ENCODE measurements at places on chromosomes 11 and 22. TPM values are rescaled to one million over a fixed set of nuclear protein-coding genes. Genes with fewer than 3 reads are reported as not detected.

APOA5 gene
- total RNA-seq = not detected

OR6A2 gene
- total RNA-seq = not detected

MS4A7 gene
- not detected for total RNA-seq

CECR2 gene
- 0.91 TPM for total RNA-seq

MMP13 gene
- total RNA-seq = 0.13 TPM

SLC29A2 gene
- 1.5 TPM for total RNA-seq

RASSF10 gene
- total RNA-seq = 0.26 TPM

CDC42EP2 gene
- total RNA-seq = 29.7 TPM

TMX2 gene
- 63.4 TPM for total RNA-seq

OR10D3 gene
- total RNA-seq = not detected

OR10V1 gene
- not detected for total RNA-seq

FJX1 gene
- 16.7 TPM for total RNA-seq

BRSK2 gene
- 3.0 TPM for total RNA-seq

CTSW gene
- not detected for total RNA-seq

TNNT3 gene
- 12.1 TPM for total RNA-seq

ADSL gene
- 138 TPM for total RNA-seq

OR51B2 gene
- not detected for total RNA-seq

SLC22A12 gene
- total RNA-seq = not detected

ELFN2 gene
- 4.0 TPM for total RNA-seq

PKNOX2 gene
- total RNA-seq = 2.6 TPM

SPINDOC gene
- total RNA-seq = 24.4 TPM

C11orf87 gene
- total RNA-seq = not detected

GRK3 gene
- 1.2 TPM for total RNA-seq

MACROD1 gene
- 41.7 TPM for total RNA-seq

TMPRSS4 gene
- total RNA-seq = not detected

CARD18 gene
- total RNA-seq = not detected

MMP12 gene
- not detected for total RNA-seq

MMP11 gene
- total RNA-seq = 10.9 TPM

CHADL gene
- 0.26 TPM for total RNA-seq

KCNK7 gene
- 0.16 TPM for total RNA-seq

B4GALNT4 gene
- 50.0 TPM for total RNA-seq

IFITM1 gene
- total RNA-seq = 545 TPM

IGHMBP2 gene
- 7.6 TPM for total RNA-seq

SYT7 gene
- total RNA-seq = 1.5 TPM

APOL4 gene
- total RNA-seq = 0.24 TPM

GRM5 gene
- total RNA-seq = 0.08 TPM

SAA4 gene
- total RNA-seq = not detected

INPP5J gene
- 0.52 TPM for total RNA-seq

ARHGAP32 gene
- total RNA-seq = 15.3 TPM

CALCA gene
- total RNA-seq = not detected

BARX2 gene
- total RNA-seq = not detected

RAPSN gene
- 3.6 TPM for total RNA-seq

NXPE4 gene
- not detected for total RNA-seq

P2RY6 gene
- not detected for total RNA-seq

CHID1 gene
- total RNA-seq = 131 TPM

SMIM35 gene
- not detected for total RNA-seq

CSNK2A3 gene
- 1.4 TPM for total RNA-seq

CCDC81 gene
- total RNA-seq = 0.08 TPM

GLB1L2 gene
- 0.13 TPM for total RNA-seq

All from epithelial cell of alveolus of lung (primary cell).